ENCODE measurements at places on chromosomes 1 and 21.

DNA sequence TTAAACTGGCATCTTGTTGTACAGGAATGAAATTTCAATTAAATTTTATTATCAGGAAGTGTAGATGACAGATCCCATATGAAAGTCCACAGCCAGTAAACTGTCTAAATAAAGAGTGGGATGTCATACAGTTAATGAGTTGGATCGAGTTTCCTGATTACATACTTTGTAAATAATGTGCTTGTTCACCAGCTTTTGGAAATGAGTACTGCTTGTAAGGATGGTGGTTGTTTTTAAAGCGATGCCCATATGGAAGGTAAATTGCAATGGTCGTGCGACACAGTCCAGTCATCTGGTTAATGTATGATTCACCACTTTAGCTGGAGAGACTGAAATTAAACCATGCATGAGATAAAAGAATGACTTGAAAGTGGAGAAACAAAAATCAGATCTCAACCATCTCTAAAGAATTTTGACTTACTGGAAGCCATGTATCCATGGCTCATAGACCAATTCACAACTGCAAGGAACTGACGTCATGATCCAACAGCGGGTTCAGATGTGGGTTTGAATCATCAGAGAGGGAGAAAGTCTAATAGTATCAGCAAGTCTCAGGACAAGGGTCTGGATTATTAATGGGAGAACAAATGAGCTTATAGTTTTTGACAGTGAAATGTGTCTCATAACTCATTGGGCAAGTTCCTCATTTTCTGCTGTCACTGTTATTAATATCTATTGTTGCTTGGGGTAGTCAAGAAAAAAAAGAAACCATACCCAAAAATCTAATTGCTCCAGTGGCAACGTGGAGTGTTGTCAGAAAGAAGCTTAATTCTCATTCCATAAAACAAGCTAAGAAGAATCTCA is 49.0 kb downstream of the MAP10 start:
- peak; percentile 2 for DNase-seq

DNA sequence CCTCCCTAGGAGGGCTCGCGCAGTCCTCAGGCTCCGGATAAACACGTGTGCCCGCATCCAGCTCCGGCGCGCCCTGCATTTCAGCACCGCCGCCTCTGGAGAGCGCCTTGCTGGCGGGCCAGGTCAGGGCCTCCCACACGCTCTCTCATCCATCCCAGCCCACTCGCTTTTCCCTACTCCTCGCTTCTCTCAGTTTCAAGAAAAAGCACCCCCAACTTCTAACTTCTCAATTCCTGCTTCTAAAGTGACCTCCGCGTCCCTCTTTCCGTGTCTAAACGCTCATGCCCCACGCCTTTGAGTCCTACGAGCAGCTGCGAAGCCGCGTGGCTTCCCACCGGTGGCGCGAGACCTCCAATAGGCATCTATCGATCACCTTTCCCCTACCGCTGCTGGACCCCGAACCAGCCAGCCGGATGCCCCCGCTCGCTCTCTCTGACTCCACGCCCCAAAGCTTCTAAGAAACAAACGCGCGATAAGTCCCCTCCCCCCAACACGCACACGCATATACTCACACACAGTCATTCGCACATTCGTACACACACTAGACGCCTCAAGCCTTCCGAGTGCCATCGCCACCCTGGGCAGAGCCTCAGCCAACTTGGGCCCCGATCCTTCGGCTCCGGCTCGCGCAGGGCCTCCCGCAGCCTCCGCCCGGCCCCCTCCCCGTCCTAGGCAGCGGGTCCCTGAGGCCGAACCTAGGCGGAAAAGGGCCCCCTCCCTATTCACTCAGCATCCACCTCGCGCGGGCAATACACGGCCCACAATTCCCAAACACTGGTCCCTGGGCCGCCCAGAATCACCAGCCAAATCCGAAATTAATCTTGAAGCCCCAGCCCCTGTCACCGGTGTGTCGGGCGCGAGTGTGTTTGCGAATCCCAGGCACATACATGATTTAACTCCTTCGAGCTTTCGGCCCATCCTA is 1.1 kb downstream of the NMNAT2 start:
- DNase-seq: no peak

GRCh38 chr1:194042736-194043135 is 856.3 kb upstream of the B3GALT2 start:
- DNase-seq: no peak

- DNase-seq: no peak
Measured at GRCh38 chr1:13818926-13819325, 118.9 kb downstream of the PRDM2 start.

GRCh38 chr1:5010236-5010635 is 355.8 kb downstream of the AJAP1 start:
- no peak for DNase-seq

- no peak for DNase-seq
Measured at GRCh38 chr1:67441739-67442281, 11.6 kb upstream of the SERBP1 start.

DNA sequence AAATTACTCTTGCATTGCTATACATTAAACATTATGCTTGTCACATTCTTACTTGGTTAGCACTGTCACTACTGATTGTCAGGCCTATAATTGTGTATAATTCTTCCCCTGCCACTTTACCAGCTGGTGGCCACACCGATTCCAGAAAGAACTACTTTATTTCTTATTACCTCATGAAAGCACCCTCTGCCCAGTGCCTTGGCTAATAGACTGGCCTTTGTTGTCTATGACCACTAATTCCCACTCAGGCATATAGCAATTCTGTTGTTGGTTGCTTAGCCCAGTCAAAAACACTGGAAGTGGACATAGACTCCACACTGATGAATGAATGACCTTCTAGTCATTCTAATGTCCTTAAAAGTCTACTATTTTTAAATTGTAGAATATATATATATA is 35.6 kb downstream of the MRPL39 start:
- DNase-seq: no peak

GRCh38 chr1:29136391-29136915 is 12.8 kb upstream of the TMEM200B start:
- no peak for DNase-seq
